CD8-positive, alpha-beta memory T cell (primary cell): ENCODE measurements at places on chromosomes 7 and 10.
A peak's percentile ranks its signal among the peaks of the same experiment; 100 is the strongest.

- no peak for DNase-seq
Measured at GRCh38 chr10:94493463-94493862, 52.1 kb upstream of the HELLS start.

- DNase-seq, result no peak
Measured at GRCh38 chr10:118473305-118473960, 122.0 kb downstream of the PRLHR start.

DNA sequence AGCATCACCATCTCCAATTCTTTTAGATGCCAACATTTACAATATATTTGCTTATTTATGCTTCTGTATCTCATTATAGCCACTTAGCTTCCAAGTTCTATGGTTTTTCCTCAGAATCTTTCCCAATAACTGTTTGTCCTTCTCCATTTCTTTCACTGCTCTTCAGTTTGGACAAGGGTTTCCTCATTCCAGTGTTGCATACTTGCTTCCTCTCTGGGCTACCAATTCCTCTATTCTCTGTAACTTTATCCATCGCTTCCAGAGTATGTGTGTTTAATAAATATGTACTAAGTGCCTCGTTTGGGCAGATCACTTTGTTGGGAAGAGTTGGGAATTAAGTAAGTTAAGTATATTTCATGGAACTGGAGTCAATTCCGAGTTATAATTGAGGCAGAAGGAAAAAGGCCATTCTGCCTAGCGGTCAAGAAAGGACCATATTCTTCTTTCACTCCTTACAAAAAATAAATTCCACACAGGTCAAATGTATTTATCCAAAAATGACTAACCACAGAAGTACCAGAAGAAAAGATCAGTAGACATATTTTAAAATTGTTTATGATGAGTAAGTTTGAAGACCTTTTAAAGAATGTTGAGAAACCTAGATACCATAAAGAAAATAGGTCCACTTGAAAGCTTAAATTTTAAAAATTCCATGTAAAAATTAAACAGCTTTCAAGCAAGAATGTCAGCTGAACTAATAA is 10.8 kb downstream of the STAMBPL1 start:
- no peak for DNase-seq

GRCh38 chr10:116848032-116848943 is 1.0 kb upstream of the ENO4 start:
- DNase-seq, result no peak

GRCh38 chr10:57628592-57629284 is 639.0 kb downstream of the IPMK start:
- DNase-seq, result no peak

GRCh38 chr10:125559210-125559609 is 123.8 kb downstream of the TEX36 start:
- DNase-seq, result no peak

DNA sequence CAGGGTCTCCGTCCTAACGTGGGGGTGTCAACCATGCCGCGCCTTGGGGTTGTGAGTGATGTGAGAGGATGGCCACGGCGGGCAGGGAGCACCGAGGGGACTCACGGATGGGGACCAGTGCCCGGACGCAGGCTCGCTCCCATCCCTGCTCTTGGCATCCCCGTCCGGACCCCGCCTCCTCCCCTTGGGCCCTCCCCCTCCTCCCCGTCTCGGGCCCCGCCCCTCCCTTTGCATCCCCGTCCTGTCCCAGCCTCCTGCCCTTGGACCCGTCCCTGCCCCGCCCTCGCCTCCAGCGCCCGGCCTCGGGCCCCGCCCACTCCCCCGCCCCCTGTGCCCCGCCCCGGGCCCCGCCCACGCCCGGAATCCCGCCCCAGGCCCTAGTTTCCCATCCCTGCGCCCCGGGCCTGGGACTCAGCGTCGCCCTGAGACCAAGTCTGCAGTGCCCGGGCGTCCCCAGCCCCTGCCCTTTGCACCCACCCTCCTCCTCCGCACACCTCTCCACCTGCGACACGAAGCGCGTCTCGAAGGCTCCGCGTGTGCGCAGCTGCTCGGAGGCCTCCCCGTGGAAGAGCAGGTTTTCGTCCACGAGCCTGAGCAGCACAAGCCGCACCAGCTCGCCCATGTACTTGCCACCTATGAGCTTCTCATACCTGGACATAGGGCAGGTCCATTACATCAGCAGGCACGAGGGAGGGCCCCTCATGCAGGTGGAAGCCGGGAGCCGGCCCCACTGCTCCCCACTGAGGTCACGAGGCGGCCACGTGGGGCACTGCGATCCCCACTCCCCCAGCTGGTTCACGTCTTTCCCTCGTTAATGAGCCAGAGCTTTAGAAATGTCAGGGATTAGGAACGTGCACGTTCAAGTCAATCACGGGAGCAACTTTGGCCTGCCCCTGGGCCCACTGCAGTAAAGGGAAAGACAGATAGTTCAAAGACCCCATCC is 5.1 kb upstream of the MYL7 start:
- DNase-seq, result peak; percentile 25

- DNase-seq, result no peak
Measured at GRCh38 chr10:49572594-49573114, 33.7 kb upstream of the ERCC6 start.

DNA sequence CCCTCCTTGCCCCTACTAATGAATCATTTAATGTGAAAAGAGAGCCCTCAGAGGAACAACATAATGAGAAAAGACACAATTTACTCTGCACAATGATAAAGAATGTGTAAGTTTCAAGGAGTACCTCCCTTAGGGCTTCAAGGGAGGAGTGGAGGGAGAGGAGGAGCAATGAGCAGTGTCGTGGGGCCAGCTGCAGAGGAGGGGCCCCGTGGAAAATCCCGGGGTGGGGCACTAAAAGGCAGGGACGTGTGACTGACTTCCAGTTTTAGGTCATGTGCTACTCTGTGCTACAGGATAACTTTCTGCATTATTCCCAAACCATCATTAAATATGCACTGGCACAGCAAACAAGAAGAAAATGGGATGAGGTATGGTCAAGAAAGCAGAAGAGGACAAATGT is 108.1 kb downstream of the ANLN start:
- DNase-seq, result no peak

- no peak for DNase-seq
Measured at GRCh38 chr10:104339469-104340110, 1.3 kb upstream of the ITPRIP start.

DNA sequence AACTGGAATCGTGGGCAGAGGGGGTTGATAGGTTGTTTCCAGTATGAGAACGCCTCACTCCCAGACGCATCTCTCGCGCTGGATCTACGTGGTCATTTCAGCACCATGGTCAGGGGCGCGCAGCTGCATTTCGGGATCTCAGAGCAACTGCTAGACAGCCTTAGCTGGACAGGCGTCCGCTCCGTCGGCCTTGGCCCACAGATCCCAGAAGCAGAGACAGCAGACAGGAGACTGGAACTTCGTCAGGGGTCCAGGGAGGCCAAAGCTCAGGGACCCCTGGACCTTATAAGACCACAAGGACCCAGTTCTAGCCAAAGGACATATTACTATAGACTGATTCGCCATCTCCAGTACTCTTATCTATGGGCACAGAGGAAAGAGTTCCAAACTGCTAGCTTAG is 5.3 kb downstream of the NEUROG3 start:
- DNase-seq, result no peak

GRCh38 chr7:71414490-71414889 is 282.5 kb downstream of the GALNT17 start:
- no peak for DNase-seq

DNA sequence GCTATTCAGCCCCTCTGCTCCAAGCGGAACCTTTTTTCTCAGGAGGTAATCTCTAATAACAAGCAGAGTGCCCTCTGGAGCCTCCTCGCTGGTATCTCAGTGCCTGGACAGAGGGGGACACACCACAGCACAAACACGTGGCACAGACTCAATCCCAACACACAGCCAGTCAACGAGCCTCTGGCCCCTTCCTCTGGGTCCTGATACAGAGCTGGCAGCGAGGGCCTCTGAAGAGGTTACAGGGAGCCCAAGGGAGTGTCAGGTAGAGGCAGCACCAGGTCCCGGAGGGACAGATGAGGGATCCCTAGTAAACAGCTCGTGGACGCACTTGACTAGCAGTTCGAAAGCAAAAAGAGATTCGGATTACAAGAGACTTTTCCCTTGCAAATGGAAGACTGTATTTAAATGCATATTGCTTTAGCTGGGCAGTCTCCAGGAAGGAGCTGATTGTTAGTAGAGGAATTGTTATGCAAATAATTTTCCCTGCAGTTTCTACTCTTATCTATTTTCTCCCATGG is 14.1 kb downstream of the CXCL12 start:
- no peak for DNase-seq

DNA sequence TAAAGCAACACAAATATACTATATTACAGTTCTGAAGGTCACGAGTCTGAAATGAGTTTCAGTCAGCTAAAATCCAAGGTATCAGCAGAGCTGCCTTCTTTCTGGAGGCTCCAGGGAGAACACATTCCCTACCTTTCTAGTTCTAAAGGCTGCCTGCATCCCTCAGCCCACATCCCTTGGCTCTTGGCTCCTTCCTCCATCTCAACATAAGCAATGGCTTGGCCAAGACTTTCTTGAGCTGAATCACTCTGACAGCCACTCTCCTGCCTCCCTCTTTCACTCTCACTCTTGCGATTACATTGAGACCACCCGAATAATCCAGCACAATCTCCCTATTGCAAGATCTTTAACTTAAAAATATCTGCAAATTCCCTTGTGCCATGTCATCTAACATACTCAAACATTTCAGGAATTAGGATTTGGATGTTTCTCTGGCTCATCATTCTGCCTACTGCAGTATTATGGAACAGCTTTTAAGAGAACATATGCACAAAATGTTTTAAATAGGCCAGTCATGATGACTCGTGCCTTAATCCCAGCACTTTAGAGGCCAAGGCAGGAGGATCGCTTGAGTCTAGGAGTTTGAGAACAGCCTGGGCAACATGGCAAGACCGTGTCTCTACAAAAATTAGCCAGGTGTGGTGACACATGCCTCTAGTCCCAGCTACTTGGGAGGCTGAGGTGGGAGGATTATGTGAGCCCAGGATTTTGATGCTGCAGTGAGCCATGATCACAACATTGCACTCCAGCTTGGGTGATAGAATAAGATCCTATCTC is 144.2 kb upstream of the VSTM2A start:
- DNase-seq, result no peak

DNA sequence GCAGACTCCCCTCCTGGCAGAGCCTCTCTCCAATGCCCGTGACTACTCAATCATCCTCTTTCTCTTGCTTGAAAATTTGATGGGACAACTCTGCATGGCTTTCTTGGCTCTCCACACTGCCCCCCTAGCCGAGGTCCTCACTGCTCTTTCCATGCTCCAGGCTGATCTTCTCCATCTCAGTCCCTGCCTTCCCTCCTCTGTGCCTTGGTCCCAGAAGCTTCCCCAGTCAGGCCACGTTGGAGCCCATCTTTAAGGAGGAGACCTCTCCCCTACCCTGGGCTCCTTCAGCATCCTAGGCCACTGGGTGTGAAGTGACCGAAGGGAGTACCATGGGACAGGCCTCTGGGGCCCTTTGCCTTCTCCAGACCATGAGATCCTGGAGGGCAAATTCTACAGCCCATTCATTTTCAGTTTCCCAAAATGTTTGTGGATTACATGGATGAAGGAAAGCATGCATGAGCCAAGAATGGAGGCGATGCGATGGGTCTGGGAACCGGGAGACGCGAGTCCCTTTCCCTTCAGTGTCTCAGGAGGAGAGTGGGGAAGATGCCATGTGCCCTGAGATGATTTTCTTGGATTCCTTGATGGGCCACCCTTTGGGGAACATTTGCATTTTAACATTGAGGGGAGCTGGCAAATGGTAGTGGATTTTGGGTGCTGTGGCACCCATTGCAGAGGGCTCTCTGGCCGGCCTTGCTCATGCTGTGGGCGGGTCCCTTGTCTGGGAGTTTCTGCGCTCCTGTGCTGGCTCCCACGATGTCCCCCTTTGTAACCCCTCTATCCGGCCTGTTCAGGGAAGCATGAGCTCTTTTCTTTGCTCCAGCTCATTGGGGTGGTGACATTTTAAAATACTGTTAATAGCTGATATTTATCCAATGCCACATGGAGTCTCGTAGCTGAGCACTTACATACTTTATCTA is 376.6 kb downstream of the RPS24 start:
- no peak for DNase-seq

DNA sequence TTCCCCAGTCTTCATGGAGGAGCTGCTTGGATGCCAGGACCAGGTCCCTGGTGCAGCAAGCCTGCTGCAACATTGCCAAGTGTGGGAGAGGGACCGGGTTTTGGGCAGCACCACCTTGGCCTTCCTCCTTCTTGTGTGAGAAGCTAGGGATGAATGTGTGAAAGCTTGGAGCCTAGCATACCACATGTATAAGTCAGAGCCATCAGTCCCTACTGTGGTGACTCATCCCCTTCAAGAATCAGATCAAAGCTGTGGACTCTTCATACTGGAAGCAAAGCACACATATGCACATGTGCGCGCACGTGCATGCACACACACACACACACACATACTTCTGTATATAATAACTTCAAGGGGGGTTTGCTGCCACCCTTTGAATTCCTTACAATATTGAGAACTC is 527.8 kb downstream of the LRMDA start:
- DNase-seq, result no peak

- DNase-seq, result peak; percentile 13
Measured at GRCh38 chr10:15370212-15370855, 755 bp downstream of the FAM171A1 start.

- DNase-seq, result no peak
Measured at GRCh38 chr7:115682507-115682906, 348.1 kb downstream of the TFEC start.

- DNase-seq, result no peak
Measured at GRCh38 chr7:50805447-50806125, 22.9 kb upstream of the GRB10 start.

DNA sequence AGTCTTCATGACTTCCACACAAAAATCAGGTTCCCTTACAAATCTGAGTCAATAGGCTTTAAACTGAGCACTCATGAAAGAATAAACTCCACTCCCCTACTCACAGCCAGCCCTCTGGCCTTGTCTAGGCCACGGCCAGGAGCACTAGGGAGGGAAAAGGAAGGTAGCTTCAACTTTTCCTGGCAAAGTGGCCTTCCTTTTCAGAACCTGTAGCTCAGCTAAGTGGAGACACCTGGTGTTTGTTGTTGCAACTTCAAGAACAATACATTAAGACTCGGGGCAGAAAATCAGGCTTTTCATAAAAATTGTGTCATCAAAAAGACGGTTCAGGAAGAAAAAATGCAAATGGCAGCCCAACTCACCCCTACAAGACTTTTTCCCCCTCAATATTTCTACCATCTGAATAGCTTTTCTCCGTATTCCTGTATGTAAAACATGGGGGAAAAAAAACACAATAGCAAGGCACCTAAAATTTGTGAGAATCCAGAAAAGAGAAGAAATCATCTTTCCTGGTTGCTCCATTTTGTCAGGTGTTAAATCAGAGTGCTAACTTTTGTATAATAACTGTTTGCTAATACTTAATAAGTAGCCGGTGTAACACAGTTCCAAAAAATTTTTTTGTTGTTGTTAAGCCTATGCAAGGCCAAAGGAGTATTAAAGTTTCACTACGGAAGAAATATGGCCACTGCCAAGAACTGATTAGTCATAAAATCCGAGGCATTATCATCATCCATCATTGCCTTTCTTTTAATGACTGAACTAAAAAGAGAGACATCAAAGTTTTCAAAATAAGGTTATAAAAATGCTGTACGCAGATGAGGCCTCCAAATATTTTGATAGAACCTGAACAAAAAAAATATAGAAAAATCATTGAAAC is 66.2 kb upstream of the ARID5B start:
- no peak for DNase-seq

- no peak for DNase-seq
Measured at GRCh38 chr7:131548371-131548770, 8.1 kb downstream of the PODXL start.

- no peak for DNase-seq
Measured at GRCh38 chr10:103442031-103442461, 10.1 kb downstream of the CALHM2 start.

- no peak for DNase-seq
Measured at GRCh38 chr10:132068431-132069121, 2.8 kb downstream of the JAKMIP3 start.
